NCI-H345 (cell line): ENCODE measurements at places on chromosomes 3 and 15.

DNA sequence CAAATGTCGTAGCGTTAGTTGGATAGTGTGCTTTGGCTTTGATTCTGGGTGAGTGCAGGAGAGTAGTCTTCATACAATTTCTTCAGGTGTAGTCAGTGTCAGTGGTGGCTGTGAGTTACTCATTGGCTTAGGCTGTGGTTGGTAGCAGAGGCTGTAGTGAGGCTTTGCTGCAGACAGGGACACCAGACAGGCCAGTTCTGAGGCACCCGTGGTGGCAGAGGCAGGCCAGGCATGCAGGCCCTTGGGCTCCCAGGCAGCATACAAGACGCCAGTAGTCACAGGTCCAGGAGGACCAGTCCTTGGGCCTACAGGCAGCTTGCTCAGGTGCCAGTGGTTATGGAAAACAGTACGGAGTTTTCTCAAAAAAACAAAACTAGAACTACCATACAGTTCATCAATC is 61.3 kb downstream of the DMXL2 start:
- no peak for DNase-seq

DNA sequence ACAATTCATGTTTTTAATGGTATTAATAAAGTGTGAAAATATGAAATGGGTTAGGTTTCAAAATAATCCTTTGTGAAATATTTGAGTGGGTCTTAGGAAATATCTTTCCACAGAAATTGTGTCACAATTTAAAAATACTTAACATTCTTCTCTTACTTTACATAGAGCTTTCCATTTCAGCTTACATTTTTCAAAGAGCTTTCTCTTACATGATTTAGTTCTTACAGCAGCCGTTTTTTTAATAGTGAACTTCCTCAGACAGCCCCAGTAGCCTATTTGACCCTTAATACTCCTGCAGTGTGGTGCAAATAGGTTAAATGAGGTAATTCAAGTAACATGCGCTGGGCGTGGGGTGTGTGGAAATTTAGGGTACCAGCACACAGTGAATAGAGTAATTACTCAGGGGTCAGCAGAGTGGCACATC is 21.8 kb downstream of the P2RY12 start:
- no peak for DNase-seq

GRCh38 chr3:69357196-69357595 is 28.7 kb downstream of the FRMD4B start:
- DNase-seq = no peak

DNA sequence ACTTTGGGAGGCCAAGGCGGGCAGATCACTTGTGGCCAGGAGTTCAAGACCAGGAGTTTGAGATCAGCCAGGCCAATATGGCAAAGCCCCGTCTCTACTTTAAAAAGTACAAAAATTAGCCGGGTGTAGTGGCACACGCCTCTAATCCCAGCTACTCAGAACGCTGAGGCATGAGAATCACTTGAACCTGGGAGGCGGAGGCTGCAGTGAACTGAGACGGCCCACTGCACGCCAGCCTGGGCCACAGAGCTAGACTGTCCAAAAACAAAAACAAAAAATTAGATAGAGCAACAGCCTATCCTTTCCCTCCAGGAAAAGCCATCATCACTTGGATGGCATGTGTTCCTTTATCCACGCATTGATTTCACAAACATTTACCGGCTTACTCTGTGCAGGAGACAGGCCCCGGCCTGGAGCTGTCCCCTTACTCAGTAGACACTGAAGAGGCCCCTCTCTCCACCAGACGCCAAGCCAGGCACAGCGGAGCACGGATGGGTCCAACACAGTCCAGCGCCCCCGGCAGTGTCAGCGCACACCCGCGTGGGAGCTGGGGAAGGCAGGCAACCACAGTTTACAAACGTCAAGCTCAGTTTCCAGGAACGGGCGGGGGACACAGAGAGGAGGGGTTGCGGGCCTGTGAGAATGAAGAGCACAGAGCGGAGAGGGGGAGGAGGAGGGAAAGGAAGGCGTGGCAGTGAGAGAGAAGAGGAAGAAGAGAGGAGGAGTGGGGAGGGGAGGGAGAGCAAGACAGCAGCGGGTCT is 3.1 kb downstream of the GP5 start:
- no peak for DNase-seq

DNA sequence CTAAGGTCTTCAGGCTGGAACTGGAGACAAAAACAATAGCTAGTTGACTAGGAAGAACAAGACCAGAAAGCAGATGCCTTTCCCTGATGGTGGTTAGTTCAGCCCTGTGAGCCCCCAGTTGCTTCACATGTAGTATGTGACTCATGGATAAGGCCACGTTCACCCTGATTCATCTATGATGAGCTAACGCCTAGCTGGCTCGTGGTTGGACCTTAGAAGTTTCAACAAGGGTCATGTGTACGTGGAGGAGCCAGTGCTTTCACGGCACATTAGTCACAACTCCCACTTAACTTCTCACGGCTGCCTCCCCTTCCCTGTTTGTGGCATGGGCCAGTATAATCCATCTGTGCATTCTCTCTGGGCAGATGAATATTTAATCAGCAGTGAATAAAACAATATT is 20.6 kb downstream of the COL8A1 start:
- DNase-seq = no peak

- peak; percentile 98 for DNase-seq
These were observed 11.7 kb downstream of the ABCC5 start for GRCh38 chr3:184005941-184006507.

DNA sequence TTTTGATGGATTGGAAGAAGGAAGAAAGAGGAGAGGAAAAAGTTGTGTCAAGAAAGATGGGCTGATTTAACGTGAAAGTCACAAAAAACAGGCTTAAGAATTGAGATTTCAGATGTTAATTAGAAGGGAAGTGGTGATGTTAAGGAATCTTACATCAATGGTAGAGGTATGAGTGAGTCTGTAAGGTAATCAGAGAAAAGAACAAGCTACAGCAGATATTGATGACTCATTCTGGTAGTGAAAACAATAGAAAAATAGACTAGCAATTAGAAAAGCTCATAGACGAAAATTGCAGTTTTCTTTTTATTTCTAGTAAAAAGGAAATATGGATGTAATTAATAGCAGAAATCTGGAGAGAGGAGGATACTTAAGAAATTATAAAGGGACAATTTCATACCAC is 559.6 kb downstream of the MCTP2 start:
- DNase-seq = no peak

DNA sequence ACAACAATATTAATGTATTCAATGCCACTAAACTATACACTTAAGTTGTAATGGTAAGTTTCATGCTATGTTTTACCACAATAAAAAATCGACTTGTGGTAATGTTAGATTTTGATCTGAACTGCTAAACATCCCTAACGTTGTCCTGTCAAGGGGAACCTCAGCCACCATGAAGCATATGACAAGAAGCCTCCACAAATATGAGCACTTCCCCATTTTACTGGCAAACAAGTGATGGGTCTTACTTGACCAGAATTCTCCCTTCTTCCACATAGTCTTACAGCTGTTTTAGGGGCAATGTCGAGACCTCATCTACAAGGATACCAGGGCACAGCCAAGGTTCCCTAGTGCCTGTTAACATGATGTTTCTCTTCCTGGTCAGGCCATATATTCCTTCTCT is 124.2 kb upstream of the ABI3BP start:
- no peak for DNase-seq

DNA sequence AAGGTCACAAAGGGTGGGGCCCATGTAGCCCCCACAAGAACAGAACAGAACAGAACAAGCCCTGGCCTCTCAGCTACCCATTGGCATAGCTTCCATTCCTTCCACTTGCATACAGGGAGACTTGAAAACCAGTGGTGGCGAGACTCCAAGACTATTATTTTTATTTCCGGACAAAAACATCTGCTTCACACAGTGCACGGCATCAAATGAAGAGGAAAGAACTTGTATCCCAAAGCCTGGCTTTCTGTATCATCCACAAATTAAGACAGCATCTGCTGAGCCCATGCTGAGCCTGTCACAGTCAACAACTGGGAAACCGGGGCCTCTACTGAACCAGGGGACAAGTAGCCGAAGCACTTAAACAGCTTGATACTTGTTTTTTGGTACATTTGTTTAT is 56.0 kb downstream of the CLEC3B start:
- DNase-seq = no peak

DNA sequence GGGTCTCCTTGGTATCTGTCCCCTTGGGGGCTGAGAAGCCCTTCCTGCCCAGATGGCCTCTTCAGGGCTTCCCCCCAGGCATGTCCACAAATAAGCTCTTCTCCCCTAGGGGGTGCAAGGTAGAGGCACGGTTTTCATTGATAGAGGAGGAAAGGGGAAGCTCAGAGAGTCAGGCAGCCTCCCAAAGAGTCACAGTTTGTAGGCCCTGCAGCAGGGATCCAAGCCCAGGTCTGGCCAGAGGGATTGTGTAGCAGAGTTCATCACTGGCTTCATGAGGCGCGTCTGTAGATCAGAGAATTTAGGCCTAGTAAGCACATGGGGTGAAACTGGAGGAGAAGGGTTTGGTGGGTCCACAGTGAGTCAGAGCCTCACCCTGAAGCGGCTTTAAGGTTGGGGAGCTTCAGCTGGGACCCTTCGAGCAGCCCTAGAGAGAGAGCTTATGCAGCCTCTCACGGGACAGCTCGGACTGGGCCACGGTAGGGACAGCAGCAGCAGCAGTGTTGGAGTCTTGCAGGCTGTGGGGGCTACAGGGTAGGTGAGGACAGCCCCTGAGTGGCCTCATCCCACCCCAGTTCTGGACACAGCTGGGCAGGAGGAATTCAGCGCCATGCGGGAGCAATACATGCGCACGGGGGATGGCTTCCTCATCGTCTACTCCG is 37.5 kb upstream of the ESYT3 start:
- no peak for DNase-seq
